CD4-positive, alpha-beta T cell treated with Interleukin-4 for 1 hour (primary cell): ENCODE measurements at places on chromosomes 7 and 10.
A peak's percentile ranks its signal among the peaks of the same experiment; 100 is the strongest.

DNA sequence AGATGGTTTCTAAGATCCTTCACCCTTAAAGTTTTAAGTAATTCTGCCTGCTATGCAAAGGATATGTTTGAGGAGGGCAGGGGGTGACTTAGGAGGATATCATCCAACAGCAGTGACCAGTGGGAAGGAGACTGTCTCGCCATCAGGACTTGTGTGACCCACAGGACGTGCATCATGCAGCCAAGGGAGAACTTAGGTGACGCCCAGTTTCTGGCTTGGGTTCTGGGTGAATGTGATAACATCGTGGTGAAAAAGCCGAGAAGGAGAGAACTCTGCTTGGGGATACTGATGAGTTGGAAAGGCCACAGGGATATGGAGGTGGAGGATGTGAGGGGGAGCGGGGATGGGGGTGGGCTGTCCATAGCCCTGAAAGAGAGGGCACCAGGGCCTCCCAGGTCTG lies 3.8 kb downstream of the WIPI2 start:
- DNase-seq = no peak

GRCh38 chr7:95045236-95045923 lies 138.0 kb downstream of the PPP1R9A start:
- DNase-seq = no peak

DNA sequence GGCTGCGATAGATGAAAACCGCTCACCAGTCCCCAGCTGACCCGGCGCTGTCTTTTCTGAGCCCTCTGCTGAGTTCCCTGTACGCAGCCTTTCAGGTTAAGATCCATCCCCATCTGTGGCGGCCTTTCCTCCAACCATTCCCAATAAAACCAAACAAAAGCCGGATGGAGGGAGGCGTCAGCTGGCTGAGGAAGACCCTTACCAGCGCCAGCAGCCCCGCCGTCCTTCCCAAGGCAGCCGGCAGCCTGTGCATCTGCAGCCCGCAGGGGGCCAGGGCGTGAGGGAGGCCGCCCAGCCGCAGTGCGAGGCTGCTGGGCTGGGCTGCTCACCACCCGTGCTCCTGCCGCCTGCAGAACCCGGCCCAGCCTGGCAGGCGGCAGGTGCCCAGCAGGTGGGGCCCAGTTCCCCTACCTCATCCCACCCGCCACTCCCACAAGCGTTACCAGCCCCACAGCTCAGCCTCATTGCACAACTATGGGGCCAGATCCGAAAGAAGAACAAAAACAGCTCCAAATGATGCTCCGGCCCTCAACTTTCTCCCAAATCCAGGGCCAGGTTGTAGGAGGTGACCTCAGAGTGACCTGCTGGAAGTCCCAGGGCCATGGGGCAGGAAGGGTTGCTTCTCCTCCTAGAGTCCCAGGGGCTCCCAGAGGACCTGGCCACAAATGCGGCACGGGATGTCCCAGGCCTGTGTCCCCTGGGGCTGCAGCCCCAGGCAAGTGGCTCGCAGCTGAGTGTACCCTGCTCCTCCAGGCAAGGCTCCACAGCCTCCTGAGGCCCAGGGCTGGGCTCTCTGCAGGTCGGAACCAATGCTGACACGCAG lies 23.8 kb downstream of the PAPOLB start:
- no peak for DNase-seq

DNA sequence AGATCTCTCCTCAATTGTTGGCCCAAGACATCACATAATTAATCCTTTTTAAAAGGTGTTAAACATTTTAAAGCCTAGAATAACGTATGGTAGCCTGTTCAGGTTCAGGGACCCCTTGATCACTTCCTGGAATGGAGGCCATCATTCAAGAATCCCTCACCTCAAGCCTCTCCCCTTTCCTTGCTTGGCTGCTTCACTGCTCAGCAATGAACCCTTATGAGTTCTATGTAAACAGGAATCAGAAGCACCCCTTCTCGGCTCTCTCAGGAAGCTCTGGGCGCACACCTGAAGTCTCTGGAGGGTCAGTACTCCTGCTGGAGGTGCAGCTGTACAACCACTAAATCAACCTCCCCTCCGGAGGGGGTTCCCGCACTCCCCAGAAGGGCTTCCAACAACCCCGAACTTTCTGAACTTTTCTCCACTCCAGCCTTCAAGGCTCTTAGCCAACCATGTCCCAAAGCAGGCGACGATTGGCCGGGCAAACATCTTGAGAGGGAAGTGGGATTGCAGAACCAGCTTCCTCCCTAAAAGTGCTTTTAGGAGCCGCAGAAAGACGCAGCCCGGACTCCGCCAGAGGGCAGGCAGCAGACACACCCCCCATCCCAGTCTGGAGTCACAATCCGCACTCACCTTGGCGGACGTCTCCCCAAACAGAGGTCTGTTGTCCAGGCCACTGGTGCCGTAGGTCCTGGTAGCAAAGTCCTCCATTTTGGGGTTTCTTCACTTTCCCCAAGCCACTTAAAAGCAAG lies 562 bp downstream of the TMEM243 start:
- peak; percentile 67 for DNase-seq

DNA sequence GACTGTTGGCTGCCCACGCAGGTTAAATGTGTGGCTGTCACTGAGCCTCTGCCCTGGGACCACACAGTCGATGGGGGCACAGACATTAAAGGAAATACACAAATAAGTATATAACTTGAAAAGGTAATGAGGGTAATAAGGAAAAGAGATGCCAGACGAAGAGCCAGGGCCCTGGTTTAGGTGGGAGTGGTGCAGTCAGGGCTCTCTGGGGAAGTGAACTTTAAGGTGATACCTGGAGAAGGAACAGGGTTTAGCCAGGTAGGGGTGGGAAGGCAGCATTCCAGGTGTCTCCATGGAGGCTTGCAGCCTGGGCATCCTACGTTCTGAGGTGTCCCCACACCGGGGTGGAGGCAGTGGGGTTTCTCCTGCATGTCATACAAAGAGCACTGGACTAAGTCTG lies 50.4 kb downstream of the UNC5B start:
- DNase-seq = no peak

DNA sequence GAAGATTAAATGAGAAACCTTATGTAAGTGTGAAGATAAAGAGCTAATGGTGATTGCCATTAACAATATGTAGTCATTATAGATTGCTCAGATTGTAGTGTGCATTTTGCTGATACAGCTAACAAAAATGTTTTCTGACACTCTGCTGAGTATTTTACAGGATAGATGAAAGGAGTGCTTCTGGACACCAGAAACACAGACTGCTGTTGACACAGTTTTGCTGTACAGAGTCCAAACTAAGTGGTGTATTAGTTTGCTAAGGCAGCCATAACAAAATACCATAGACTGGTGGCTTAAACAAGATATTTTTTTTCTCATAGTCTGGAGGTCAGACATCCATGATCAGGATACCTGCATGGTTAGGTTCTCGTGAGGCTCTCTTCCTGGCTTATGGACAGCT lies 2.2 kb downstream of the SMC3 start:
- no peak for DNase-seq

- no peak for DNase-seq
Observed at GRCh38 chr7:73626814-73627213, 2.5 kb upstream of the MLXIPL start.

- DNase-seq = no peak
Observed at GRCh38 chr10:46198516-46198915, 88.3 kb upstream of the ANTXRL start.

- DNase-seq = no peak
Observed at GRCh38 chr7:47819607-47819920, 128.7 kb downstream of the PKD1L1 start.

- peak; percentile 12 for DNase-seq
Observed at GRCh38 chr10:89115876-89116627, 91.1 kb downstream of the CH25H start.

GRCh38 chr10:73039635-73040034 lies 57.0 kb downstream of the P4HA1 start:
- no peak for DNase-seq

DNA sequence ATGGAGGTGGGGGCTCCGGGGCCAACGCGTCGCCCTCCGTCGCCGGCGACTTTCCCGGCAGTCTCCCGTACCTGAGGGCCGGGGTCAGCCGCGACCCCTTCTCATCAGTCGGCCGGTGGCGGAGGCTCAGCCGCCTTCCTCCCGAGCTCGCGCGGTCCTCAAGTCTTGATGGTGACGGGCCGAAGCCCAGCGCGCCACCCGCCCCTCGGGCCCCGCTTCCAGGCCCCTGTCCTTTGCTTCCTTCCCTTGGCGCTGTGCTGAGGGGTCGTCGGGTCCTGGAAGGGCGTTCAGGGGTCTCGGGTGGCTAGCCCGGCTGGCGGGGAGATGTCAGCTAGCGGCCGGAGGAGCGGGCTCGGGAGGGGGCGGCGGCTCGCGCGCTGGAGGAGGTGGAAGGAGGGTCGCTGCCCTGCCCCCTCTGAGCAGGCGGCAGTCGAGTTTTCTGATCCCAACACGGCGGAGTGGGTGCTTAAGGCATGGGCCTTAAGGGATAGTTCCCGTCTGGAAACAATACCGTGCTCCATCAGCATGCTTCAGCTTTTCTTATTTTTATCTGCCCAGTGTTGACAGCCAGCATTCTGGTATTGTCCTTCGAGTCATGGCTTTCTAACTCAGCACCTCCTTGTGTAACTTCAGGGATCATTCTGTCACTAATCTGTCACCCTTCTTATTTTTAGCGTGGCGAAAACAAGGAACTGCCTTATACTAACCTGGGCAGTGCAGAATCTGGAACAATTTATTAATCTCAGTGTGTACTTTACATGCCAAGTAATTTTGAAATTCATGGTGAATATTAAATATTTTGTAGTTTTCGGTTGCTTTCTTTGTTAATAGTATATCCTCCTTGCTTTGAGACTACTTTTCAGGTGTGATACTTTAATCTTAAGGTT lies 748 bp downstream of the PHTF2 start:
- no peak for DNase-seq

GRCh38 chr7:89681448-89681847 lies 472.8 kb upstream of the STEAP1 start:
- DNase-seq = no peak

DNA sequence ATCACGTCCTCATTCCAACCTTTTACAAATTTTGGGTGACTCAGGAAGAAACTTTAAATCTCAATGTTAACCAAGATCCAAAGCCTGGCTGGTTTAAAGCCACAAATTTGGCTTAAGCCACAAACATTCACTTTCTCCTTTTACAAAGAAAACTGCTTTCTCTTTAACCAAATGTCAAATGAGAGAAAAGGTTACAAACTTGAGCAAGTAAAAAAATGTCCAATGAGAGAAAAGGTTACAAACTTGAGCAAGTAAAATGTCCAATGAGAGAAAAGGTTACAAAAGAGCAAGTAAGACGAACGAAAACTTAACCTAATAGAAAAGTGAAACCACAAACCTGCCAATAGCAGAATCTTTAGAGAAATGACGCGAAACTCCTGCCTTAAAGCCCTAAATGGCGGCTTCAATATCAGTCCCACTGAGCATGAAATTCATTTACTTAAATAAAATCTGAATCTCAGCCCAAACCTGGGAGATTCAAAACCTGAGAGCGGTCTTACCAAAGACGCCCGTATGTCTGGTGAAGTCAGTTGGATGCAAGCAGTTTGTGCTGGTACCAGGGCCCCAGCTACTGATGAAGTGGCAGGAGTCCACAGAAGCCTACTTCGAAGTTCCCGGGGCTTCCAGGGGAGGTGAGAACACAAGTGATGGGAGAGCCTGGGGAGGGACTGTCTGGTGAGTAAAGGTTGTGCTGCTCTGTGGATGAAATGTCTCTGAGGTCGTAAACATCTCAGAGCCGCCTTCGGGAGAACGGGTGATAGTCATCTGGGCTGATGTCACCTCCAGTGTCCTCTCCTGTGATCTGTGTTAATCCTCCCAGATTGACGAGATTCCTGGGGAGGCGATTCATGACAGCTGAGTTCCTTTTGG lies 74.6 kb downstream of the PAXIP1 start:
- DNase-seq = peak; percentile 51

DNA sequence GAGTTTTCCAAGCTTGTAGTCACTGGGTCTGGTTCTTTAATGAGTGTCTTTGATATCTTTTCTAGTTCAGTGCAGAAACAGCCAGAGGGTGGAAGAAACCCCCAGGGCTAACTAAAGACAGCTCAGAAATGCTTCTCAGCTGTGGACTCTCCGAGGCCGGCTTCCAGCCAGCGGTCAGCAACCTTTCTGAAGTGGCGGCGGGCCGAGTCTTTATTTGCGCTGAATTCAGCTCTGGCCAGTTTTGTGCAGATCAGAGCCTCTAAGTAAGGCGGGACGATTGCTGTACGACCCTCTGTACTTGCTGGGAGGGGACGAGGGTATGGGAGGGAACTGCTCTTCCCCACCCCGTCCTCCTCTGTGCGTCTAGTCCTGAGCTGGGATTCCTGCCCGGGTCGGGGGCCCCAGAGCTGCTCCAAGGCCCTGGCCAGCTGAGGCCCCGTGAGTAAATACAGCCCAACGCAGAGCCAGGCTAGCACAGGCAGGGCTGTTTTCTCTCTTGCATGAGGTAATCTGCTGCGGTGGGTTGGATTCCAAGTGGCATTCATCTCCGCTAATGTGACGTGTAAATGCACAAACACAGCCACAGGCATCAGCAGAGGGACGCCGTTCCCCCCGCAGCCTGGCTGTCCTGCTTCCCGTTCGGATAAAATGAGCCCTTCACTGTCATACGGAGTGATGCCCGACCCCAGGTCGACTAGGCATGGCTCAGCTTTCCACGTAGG lies 159.8 kb downstream of the PIP4K2A start:
- DNase-seq = no peak

DNA sequence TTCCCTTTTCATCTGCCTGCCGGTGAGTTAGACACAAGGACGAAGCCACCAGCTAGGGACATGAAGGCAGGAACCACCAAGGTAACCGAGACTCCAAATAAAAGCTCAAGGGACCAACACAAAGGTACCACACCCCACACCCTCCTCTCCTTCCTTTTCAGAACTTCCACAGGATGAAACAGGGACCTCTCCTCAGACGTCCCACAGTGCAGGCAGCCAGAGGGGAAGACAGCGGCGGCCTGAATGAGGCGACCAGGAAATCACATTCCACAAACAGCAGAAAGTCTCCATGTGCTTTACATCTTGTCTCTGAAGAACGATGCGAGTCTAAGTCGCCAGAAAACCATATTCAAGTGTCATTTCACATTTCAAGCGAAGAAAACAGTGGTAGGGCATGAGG lies 97.8 kb downstream of the DIP2C start:
- no peak for DNase-seq
